ENCODE measurements at places on chromosomes 6 and 20.

DNA sequence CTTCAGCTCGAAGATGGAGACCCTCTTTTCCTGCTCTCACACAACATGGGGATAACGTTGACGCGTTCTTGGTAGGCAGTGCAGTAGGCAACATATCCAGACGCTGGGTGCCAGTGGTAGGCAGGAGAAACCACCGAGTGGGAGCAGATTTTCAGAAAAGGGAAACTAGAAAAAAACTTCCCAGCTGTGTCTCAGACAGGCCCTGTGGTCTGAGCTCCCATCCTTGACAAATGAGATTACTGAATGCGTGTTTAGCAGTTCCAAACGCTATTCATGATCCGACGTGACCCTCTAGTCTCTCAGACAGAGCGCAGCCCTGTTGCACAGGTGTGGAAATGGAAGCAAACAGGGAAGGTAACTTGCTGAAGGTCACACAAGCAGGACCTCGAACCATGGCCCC lies 83.9 kb upstream of the DUSP22 start:
- no peak for DNase-seq

GRCh38 chr6:142195862-142196541 lies 48.9 kb downstream of the VTA1 start:
- DNase-seq = no peak

DNA sequence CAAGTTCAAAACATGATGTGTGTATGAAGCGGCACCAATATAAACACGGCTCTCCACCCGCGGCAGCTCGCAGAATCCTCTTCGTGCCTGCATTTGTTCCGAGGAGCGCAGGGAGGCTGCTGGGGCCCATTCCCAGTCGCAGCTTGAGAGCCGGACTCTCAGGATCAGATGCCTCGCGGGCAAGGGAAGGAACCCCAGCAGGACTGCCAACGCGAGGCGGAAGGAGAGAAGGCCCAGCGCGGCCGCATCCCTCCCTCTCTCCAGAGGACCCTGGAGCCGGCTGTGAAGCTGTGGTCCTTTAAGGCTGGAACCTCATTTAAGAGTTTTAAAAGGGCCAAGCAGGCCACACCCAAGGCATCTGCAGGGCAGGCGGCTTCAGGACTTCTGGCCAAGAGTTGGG lies 44.2 kb upstream of the ZBP1 start:
- DNase-seq = no peak

DNA sequence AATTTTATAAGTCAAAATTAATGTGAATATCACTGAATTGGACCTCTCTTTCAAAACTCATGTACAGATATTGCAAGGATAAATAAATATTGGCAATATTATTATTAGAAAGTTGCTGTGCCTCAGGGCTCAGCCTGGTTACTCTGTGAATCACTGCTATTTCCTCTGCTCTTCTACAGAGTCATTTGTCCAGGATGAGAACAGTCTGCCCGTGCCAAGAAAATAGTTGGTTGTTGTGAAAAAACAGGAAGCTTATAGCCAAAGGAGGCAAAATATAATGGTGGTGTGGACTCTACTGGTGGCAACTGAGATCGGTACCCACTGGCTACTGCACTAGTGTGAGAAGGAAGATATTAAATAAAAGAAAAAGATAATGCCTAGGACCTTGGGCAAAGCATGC lies 93.6 kb downstream of the RIMS1 start:
- DNase-seq = no peak

GRCh38 chr6:109139109-109139508 lies 43.8 kb downstream of the CEP57L1 start:
- peak; percentile 67 for DNase-seq

DNA sequence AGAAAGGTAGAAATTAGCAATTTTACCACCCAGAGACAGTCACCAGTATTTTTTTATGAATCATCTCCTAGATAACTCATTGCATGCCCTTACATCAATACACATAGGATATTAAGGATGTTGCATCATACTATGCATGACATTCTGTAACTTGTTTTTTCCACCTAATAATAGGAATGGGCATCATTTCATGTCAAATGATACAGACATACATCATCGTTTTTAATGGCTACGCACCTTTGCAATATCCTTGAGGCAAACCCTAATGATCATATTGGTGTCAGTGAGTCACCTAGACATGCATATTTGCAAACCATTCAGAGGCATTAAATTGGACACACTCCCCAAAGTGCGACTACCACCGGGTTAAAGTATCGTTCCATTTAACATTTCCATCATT lies 309.7 kb upstream of the AGPAT4 start:
- no peak for DNase-seq

GRCh38 chr20:31906001-31906400 lies 35.6 kb downstream of the TTLL9 start:
- DNase-seq = no peak

- DNase-seq = peak; percentile 86
Measured at GRCh38 chr6:28863604-28864325, 60.0 kb downstream of the TRIM27 start.

DNA sequence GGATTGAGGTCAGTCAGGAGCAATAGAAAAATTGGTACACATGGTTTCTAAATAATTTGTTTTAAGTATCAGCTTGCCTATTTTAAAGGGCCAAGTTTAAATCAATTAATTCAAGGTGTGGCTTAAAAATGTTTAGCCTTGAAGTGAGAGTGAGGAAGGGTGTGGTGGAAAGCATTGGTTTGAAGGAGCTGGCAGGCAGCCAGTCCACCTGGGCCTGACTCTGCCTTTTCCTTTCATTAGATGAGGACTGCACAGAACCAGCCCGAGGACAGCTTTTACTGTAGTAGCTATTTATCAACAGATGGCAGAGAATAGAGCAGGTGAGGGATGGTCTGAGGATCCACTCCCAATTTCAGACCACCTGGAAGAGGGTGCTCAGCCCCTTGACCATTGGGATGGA lies 42.4 kb downstream of the DHX35 start:
- no peak for DNase-seq

DNA sequence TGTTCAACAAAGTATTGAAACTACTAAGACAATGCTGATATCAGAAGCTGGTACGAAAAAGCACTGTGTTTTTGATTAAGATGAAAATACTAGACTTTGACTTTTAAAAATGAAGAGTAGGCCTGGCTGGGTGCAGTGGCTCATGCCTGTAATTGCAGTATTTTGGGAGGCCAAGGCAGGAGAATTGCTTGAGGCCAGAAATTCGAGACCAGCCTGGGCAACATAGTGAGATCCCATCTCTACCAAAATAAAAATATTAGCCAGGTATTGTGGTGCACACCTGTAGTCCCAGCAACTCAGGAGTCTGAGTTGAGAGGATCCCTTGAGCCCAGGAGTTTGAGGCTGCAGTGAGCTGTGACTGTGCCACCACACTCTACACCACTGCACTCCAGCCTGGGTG lies 43.4 kb downstream of the TIAM2 start:
- no peak for DNase-seq

DNA sequence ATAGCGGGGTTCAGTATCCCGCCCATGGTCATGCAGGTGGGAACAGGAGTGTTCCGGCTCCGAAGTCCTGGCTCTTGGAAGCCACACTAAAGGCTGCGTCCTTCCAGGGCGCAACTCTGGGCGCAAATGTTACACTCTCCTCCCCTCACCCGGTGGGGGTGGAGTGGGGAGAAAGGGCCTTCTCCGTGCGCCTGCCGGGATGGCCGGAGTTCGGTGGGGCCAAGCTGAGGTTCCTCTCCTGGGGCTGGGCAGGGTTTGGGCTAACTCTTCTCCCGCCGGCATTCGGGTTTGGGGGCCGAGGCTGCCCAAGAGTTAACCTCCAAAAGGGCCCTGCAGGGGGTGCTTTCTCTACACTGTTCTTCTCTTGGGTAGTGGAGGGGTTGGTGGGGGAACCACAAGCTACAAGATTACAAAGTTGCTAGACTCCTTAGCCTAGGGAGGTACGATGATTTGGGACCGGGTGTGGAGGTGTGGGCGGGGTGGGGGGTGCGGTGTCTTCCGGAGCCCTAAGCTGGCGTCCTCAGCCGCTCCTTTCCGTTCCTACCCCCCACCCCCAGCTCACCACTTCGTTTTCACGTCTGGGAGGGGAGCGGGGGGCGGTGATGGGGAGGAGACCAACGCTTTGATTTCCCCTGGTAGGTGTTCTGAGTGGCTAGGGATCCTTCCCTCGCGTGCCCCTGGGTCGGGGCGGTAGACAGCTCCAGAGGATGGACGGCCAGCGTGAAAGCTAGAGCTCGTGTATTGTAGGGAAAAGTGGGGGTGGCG lies 12.3 kb downstream of the NRN1 start:
- no peak for DNase-seq

DNA sequence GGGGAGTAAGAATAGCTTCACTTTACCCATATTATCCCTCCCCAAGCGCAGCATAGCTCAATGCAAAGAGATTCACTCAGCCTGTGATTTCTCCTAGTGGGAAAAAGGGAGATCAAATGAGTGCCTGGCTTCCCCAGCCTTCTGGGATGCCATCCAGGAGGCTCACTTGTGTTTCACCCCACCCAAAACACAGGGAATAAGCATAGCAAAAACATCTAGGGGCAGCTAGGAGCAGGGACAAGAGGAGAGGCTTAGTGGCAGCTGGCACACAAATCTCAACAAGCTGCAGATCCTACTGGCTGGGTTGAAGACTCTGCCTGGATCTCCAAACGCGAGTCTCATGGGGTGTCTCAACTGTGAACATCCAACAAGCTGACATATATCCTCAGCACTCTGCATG lies 715.8 kb downstream of the RNF144B start:
- DNase-seq = no peak

- no peak for DNase-seq
Measured at GRCh38 chr20:1805816-1806215, 89.4 kb upstream of the SIRPA start.

GRCh38 chr6:27891320-27891875 lies 20.8 kb downstream of the OR2B2 start:
- DNase-seq = no peak

- DNase-seq = no peak
Measured at GRCh38 chr6:105867821-105868220, 218.3 kb upstream of the PRDM1 start.

DNA sequence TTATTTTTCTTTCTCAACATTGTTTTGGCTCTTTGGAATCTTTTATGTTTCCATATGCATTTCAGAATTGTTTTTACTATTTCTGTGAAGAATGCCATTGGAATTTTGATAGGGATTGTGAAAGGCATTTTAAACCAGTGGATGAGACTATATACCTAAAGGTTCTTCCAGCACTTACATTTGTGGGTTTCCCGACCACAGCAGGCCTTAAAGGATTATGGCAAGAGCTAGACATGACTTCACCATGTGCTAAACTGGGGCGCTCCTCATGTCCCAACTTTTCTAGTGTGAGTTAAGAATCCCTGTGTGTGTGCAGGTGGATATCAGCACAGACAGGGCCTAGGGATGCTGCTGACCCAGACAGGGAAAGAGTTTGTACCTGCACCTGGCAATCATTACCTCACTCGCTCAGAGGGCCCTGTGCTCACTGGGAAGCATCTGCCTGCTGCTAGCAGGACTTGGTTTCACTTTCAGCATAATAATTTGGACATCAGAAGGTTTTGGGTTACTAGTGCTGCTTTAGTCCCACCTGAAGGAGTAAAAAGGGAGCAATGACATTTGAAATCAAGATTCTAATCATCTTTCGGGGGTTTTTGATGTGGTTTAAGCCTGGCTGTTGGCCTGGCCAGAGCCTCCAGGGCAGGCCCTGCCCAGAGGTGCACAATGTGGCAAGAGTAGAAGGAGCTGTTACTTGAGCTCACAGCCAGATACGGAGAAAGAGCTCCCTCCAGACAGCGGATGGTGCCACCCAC lies 137.1 kb downstream of the CDC5L start:
- no peak for DNase-seq

DNA sequence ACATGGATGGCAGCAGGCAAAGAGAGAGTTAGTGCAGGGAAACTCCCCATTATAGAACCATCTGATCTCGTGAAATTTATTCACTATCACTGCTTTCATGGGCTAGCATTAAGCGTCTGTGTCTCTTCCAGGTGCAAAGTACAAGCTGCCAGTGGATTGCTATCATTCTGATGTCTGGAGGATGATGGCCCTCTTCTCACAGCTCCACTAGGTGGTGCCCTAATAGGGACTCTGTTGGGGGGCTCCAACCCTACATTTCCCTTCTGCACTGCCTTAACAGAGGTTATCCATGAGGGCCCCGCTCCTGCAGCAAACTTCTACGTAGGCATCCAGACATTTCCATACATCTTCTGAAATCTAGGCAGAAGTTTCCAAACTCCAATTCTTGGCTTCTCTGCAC lies 347.8 kb upstream of the HS3ST5 start:
- no peak for DNase-seq

GRCh38 chr6:149752600-149753373 lies 3.2 kb downstream of the PCMT1 start:
- no peak for DNase-seq

- no peak for DNase-seq
Measured at GRCh38 chr6:18920701-18921100, 533.6 kb downstream of the RNF144B start.

DNA sequence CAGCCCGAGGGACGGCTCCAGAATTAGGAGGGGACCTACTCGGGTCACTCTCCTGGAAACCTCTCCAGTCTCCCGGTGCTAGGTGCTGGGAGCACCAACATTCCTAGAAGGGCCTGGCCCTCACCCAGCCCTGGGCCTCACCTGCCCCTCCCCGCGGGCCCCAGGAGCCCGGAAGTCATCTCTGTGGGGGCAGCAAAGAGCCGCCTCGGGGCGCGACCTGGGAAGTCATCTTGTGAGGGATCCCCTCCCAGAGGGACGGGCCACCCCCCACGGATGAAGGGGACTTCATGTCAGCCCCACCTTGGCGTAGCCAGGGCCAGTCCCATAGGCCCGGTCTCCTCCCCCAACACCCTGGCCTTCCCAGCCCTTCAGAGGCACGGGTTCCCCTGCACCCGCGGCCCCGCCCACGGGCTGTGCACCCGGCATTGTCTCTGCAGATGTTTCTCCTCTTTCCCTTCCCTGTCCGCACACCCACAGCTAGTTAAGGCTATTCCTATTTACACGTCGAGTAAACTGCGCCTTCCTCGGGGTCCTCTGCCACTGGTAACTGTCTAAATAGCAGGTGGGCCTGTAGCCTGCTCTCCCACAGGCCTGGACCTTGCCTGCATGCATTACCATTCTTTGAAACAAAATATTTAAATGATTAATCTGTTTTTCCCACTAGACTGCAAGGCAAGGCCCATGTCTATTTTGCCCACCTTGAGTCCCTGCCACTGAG lies 896 bp upstream of the RNASET2 start:
- peak; percentile 80 for DNase-seq

Data from kidney tubule cell (primary cell).